Nucleus accumbens (tissue), 56 donors: ENCODE measurements at places on chromosomes 7 and 10.

DNA sequence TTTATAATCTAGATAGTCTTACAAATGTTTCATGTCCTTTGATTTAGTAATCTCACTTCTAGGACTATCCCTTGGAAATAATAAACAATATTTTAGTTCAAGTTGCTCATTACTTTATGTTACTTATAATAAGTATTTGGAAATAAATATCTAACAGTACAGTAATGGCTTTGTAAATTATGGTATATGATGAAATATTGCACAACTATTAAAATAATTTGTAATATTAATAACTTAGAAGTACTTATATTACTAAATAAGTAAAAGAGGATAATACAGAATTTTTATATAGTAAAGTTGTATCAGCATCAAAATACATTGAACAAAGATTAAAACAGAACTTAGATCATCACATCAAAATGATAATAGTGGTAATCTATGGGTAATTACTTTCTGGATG lies 41.1 kb downstream of the SP4 start:
- no peak for DNase-seq

DNA sequence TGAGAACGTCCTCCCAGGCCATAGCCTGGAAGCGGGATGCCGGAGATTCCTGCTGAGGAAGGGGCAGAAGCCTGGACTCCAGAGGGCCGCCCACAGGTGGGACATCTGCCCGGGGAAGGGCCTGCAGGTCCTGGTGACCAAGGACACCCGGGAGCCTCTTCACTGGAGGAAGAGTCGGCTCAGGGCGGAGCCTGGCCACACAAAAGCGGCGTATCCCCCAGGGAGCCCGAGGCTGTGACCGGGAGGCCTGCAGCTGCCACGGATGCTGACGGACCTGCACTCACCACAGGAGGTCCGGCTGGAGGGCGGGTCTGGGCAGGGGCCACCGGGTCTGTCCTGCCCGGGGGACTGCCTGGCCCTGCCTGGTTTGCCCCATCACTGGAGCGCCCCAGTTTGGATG lies 15.5 kb upstream of the ADGRA1 start:
- DNase-seq: no peak

DNA sequence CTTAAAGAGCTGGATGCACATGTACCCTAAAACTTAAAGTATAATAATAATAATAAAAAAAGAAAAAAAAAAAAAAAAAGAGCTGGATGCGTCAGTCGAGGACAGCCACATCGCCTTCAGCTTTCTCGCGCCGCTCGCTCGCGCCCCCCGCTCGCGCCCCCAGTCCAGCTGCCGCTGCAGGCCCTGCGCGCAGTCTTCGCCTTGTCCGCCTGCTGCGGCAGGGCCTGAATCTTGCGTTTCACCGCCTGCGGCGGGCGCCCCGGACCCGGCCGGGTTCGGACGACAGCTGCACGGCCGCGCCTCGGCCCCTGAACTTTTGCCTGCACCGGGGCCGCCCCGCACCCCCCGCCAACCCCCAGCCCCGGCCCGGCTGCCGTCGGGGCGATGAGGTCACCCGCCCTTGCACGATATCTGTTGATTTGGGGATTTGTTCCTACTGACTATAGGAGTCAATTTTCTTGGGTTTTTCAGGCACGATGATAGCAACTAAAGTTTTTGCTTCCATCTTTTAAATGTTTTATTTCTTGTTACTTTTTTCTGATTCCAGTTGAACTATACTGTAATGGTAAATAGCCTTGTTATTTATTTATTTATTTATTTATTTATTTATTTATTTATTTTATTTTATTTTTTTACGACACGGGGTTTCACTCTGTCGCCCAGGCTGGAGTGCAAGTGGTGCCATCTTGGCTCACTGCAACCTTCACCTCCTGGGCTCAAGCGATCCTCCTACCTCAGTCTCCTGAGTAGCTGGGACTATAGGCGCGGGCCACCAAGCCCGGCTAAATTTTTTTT lies 33.5 kb upstream of the CPN1 start:
- DNase-seq: no peak

GRCh38 chr7:94420328-94420727 lies 25.6 kb downstream of the COL1A2 start:
- no peak for DNase-seq

DNA sequence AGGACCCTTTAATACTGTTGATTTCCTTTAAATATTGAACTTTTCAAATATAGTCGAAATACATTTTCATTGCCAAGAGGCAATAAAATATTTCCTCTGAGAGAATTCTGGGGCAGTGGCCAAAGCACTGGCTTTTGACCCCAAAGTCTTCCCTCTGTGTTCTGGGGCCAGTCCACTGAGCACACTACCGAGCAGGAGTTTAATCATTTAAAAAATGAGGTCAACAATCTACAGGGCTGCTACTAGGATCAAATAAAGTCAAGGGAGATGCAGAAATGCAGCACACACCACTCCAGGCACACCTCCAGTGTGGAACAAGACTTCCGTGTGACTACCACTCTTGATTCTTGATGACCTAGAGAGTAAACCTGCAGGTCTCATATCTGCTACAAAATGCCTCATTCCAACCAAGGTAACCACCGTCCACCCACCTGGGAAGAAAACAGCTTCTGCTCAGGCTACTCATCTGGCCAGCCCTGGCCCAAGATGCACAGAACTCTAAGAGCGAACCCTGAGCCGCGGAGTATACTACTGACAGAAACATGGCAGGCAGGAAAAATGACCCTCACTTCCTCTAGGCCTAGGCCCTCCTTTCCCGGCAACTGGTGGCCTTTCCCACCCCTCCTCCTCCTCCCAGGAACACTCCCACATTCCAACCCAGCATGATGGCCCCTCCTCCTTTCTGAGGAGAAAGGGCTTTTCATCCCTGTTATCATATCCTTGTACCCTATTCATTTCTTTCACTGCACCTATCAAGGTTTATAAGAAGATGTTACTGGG lies 97.7 kb downstream of the ALOX5 start:
- no peak for DNase-seq

DNA sequence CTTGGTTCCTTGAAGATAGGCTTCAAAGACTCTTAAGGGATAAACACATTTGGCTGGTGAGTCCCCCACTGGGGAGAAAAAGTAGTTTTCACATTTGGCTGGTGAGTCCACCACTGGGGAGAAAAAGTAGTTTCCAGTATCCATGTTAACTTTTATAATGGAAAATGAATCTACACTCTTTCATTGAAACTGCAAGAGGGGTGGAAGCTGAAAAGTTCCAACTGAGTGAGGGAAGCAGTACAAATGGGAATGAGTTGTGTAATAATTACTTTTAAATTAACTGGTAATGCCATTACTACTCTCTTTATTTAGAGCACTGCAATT lies 153.9 kb downstream of the MLLT10 start:
- DNase-seq: no peak

DNA sequence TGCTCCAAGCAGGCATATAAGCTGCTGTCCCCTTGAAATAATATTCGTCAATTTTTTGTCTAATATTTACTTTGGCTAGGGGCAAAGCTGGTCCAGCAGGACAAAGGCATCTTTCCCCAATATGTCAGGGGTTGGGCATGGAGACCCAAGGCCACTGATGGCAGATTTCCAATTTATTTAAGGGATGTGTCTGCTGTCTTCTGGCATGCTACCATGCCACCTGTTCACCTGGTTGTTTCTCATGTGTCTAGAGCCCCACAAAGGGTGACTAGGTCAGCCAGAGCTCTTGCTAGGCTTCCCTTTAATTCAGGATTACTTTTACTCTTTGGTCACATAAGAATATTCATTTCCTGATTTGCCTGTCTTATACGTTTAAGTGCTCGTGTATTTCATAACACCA lies 22.1 kb upstream of the SYPL1 start:
- DNase-seq: no peak

GRCh38 chr7:112970771-112971170 lies 115.9 kb downstream of the GPR85 start:
- no peak for DNase-seq

DNA sequence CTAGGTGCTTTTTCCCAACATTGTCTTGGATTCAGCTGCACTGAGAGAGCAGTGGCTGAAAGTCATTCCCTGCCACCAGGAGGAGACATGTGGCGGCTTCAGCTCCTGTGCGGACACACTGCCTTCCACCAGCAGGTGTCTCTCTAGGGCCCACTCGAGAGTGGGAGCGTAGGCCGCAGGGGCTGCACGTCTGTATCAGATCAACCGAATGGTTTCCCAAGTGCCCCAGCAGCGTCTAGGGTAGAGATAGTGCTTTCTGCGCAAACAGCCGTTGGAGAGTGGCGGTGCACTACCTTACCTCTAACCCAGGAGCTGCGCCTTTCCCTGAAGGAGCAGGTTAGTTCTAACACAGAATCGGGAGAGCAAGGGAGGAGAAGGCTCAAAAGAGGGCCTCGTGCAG lies 31.7 kb downstream of the PAPOLB start:
- DNase-seq: no peak

GRCh38 chr10:125792342-125793300 lies 17.0 kb upstream of the MMP21 start:
- DNase-seq: no peak

DNA sequence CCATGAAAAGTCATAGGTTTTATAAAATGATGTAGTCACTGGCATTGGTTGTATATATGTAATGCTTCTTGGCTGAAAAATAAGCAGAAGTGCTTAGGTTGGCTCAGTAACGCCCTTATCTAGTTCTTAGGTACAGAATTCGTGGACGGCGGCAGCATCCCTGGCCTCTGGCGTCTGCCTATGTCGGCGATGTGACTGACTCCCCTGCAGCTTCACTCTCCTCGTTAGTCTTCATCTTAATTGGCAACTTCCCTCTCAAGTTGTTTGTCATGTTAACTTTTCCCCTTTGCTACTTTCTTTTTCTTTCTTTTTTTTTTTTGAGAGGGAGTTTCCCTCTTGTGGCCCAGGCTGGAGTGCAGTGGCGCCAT lies 18.5 kb downstream of the CHST12 start:
- DNase-seq: no peak
